ENCODE measurements at places on chromosomes 13 and 19.
A peak's percentile ranks its signal among the peaks of the same experiment; 100 is the strongest.

- peak; percentile 7 for DNase-seq
Measured at GRCh38 chr13:101751488-101751887, 299.0 kb downstream of the ITGBL1 start.

GRCh38 chr13:63449550-63449949, 2033.9 kb upstream of the PCDH20 start:
- no peak for DNase-seq

- DNase-seq, result no peak
Measured at GRCh38 chr19:5091018-5091683, 122.2 kb downstream of the KDM4B start.

- DNase-seq, result no peak
Measured at GRCh38 chr13:31053896-31054295, 107.8 kb downstream of the HSPH1 start.

GRCh38 chr19:40613690-40614621, 12.8 kb downstream of the LTBP4 start:
- no peak for DNase-seq

- no peak for DNase-seq
Measured at GRCh38 chr19:43726736-43727592, 11.1 kb downstream of the IRGC start.

- no peak for DNase-seq
Measured at GRCh38 chr19:12792051-12792852, 966 bp downstream of the JUNB start.

DNA sequence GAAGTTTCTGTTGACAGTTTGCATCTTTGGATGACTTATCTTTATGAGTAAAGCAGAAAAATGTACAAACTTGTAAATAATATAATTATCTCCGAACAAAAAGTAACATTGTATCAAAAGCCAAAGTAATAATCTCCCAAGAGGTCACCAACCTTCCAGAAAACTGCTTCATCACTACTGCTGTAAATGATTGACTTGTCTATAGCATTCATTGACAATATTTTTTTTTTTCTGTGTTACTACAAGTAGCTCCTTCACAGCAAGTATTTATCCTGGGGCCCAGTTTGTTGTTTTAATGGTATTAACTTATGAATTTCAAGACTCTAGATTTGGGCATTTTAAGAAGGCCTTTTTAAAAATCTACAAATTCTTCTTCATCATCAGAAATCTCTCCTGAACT, 242.4 kb downstream of the KLF12 start:
- DNase-seq, result no peak

DNA sequence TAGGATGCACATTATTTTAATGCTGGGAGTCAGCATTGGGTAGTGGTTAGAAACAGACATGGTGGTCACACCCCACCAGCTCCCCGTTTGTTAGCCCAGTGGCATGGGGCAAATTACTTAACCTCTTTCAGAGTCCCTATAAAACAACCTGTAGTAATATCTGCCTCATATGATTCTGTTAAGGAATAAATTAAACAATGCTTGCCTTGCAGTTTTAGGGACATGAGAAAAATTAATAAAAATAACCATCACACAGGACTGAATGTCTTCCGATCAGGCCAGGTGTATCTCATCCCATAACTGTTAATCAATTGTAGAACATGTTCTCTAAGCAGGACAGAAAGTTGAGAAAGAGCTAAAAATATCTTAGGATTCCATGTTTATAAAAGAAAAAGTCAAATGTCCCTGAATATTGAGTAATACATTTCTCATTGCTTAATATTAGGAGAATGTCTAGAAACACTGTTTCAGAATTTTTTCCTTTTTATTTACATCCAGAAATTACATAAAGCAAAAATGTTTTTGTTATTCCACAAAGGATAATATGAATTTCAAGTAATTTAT, 196.5 kb downstream of the GPC6 start:
- DNase-seq, result no peak

GRCh38 chr19:45782820-45783785, 813 bp upstream of the DMPK start:
- no peak for DNase-seq

DNA sequence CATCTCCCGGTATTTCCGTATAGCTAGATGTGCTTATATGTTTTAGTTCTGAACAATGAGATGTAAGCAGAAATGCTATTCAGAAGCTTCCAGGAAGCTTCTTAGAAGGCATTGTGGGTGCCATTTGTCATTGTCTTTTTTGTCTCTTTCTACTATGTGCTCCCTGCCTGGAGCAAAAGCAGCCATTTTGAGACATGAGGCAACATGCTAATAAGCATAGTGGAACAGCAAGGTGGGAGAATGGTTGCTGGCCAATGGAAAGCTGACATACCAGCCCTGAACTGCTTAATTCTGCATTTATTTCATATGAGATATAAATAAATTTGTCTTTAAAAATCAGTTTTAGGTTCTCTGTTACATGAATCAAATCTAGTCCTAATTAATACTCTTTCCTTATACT, 299.7 kb downstream of the LMO7 start:
- DNase-seq, result no peak

DNA sequence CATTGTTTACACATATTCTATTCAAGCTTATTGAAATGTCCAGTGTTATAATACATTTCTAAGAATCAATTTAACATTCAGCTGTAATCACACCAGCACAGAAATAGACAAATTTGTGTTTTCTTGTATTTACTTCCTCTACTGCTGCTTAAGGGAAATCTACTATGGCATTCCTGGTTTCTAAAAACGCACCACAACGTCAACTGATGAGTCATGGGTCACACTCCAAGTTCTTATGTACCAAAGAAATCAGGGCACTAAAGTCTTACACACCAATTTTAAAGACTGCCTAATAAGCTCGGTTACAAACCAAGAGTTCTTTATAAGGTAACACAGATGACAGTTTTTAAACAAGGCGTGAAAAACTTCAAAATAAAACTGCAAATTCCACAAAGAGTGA, 13.2 kb downstream of the LNX2 start:
- DNase-seq, result no peak

- DNase-seq, result no peak
Measured at GRCh38 chr13:112562786-112563383, 25.1 kb downstream of the TUBGCP3 start.

DNA sequence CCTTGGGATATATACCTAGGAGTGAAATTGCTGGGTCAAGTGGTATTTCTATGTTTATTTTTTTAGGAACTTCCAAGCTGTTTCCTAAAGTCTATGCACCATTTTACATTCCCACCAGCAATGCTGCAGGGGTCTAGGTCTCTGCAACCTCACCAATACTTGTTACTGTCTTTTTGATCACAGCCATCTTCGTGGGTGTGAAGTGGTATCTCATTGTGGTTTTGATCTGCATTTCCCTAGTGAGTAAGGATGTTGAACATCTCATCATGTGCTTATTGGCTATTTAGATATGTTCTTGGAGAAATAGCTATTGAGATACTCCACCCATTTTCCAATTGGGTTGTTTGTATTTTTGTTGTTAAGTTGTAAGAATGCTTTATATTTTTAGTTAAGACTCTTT, 2.7 kb downstream of the OR10H2 start:
- no peak for DNase-seq

- no peak for DNase-seq
Measured at GRCh38 chr19:6499052-6499790, 2.9 kb downstream of the TUBB4A start.

DNA sequence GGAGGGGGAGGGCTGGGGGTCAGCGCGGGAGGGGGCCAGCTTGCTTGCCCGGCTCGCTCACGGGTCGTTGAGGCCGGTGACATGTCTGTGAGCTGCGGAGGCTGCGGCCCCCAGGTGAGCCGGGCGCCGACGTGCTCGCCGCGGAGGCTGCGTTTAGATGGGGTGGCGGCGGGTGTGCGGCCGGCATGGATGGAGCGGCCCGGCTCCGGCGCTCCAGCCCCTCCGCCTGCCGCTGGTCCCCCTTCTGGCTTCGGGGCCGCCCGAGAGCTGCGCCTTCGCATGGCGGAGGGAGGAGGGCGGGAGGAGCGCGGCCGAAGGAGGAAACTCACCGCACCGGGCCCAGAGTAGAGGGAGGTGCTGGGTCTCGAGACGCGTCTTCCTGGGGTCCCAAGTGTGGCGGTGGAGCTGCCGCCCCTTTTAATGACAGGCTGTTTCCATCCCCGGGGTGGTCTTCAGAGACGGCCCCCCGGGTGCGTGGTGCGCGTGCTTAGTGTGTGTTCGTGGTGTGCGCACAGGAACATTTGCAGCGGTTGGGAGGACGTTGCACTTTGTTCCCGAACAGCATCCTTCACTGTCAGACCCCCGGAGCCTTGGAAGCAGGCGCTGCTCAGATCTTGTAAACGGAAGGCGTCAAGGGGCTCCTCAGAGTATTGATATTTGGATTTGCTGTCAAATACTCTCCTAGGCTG, at the start of gene AKAP11:
AKAP11 (plus strand) TSS at position 38 of the 689 bp plus-strand sequence. CDS start 14,197 bp downstream, outside the sequence.
- no peak for DNase-seq

GRCh38 chr19:18604820-18605159, 1.8 kb downstream of the CRLF1 start:
- no peak for DNase-seq

GRCh38 chr13:63605403-63605802, 2189.8 kb upstream of the PCDH20 start:
- no peak for DNase-seq

DNA sequence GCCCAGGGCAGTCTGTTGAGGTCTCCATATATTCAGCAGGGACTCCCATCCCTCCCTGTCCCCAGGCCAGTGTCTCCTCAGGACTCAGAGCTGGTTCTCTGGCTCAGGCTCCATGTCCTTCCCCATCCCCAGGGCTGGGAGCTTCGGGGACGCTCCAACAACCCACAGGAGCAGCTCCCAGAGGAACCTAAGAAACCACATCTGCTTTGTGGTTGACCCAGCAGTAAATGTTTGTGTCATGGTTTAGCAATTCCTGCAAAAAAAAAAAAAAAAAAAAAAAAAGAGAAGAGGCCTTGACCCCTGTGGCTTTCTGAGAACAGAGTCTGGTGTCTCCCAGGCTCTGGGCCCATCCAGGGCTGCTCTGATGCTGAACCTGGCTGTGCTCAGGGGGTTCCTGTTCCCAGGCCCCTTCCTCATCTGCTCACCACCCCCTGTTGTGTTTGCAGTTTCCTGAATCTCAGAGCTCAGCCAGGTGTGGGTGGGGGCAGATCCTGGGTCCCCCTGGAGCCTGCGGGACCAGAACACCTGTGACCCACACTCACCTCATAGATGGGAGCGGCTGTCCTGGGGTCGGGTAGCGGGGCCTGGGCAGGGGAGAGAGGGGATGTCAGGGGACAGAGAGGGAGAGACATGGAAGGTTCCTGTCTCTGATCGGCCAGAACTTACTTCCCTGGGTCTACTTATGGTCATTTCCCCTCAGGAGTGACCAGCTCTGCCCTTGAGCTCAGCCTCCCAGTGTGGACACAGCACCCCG, 25.2 kb upstream of the CEACAM1 start:
- no peak for DNase-seq

DNA sequence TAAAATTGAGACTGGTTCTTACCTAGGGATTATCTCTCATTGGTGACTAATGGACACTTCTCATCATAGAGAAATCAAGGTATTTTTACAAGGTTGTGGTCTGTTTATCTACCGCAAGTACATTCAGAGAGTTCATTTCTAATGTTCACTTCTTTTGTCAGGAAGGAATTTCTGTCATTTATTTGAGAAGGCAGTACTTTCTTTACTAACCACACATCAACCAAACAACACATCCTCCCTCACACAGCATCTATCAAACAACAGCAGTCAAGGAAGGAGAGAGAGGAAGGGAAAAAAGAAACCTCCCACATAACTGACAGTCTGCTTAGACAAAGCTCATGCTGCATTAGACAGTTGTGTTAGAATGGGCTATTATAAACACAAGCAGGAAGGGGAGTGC, 182.3 kb upstream of the KLF12 start:
- no peak for DNase-seq

DNA sequence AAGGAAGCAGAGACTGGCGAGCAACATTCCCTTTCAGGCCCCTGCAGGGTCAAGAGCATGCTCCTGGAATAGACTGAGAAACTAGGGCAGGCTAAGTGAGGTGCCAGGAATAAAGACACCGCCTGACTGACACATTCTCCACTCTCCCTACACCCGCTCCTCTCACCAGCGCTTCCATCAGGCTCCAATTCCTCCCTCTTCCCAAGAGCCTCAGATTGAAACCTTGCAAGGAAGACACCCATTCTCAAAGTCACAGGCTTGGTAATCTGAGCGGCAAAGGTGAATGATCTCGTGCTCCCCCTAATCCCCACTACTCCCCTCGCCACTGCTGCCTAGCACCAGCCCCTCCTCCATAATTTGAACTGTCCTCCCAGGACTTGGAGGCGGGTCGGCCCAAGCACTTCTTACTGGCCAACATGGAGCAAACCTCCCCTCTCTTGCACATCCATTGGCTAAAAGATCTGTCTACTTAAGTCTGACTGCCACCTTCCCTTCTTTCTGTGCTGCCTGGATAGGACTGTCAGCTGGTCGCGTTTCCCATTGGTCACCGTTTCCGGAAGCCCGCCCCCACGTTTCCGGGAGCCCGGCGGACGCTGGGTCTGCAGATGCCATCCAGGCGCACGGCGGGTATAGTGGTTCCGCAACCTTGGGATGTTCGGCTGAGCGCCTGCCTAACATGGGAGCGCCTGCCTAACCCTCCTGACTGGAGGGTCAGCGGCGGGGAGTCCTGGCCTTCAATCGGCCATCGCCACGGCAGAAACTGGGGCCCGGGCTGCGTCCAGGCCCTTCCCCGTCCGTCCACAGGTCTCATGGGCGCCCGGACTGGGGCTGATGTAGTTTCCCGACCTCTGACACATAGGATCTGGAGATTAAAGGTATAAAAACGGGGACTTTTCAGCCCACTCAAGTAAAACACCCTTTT, 33.6 kb downstream of the ZNF383 start:
- DNase-seq, result no peak

- DNase-seq, result no peak
Measured at GRCh38 chr13:84126671-84127171, 244.4 kb upstream of the SLITRK1 start.

DNA sequence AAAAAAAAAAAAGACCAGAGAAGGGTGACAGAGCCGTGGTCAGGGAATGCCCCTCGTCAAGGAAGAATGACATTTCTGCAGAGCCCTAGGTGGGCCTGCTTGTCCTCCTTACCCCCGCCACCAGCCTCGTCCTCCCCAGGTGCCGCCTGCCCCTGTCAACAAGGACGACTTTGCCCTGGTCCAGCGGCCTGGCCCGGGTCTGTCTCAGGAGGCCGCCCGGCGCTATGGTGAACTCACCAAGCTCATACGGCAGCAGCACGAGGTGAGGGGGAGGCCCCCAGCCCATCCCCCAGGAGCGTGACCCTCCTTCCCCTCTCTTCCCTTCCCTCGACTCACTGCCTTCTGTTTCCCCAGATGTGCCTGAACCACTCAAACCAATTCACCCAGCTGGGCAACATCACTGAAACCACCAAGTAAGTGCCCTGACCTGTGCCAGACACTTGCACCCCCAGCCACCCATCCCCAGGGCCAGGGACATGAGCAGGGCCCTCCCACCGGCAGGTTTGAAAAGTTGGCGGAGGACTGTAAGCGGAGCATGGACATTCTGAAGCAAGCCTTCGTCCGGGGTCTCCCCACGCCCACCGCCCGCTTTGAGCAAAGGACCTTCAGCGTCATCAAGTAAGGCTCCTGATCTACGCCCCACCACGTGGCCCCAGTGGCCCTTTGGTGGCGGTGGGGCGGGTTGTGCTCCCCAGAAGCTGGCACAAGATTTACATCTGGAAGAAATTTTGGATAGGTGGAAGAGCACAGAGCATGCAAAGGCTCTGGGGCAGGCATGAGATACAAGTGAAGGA, 14.8 kb downstream of the PODNL1 start:
- no peak for DNase-seq

Measured in Panc1 (cell line).